ENCODE measurements at places on chromosomes 1 and 21.

DNA sequence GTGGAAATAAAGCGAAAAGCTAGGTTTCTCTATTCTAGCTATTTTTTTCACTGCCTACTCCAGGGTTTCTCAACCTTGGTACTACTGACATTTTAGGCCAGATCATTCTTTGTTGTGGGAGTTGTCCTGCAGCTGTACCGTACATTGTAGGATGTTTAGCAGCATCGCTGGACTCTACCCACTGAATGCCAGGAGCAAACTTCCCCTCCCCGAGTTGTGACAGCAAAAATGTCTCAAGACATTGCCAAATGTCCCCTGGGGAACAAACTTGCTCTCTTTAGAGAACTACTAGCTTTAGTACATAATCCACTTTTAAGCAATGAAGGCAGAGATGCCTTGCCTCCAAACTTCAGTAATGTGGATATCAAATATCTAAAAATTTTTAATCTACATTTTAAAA, 122.8 kb downstream of the PLPPR5 start:
- DNase-seq = no peak

- DNase-seq = no peak
Measured at GRCh38 chr21:32653326-32653901, 41.2 kb upstream of the CFAP298 start.

GRCh38 chr21:46115441-46116188, 17.7 kb downstream of the COL6A2 start:
- no peak for DNase-seq

GRCh38 chr1:235027076-235027861, 101.4 kb downstream of the TOMM20 start:
- DNase-seq = no peak

DNA sequence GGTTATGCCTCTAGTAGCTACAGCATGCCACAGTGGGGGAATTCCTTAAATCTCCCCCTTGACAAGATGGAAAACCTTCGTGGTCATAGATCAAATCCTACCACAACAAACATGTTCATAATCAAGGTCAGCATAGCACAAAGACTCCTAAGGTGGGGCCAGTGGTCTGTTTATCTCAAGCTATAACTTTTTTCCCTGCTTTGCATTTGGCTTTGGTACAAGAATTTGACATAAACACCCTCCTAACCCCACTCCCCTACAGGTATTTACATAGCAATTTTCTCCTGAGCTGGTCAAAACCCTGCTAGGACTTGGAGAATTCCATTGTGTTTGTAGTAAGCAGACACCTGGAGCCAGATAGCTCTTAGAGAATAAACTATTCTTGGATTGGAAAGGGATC, 58.5 kb downstream of the HIVEP3 start:
- DNase-seq = no peak

DNA sequence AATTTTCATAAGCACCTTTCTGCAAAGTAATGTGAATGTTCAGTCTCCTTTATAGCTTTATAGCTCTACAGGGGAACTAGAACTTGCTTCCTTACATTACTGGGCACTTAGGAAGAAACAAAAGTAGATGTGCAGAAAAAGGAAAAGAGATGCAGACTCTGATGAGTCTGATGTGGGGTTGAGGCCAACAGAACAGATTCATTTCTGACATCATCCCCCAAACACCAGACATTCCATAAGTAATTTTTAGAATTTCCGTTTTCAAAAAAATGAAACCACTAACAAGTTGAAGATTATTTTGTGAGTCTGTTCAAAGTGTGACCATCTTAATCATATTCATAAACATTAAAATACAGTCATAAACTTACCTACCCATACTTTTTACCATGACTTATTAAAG, 96.0 kb downstream of the NRIP1 start:
- no peak for DNase-seq

DNA sequence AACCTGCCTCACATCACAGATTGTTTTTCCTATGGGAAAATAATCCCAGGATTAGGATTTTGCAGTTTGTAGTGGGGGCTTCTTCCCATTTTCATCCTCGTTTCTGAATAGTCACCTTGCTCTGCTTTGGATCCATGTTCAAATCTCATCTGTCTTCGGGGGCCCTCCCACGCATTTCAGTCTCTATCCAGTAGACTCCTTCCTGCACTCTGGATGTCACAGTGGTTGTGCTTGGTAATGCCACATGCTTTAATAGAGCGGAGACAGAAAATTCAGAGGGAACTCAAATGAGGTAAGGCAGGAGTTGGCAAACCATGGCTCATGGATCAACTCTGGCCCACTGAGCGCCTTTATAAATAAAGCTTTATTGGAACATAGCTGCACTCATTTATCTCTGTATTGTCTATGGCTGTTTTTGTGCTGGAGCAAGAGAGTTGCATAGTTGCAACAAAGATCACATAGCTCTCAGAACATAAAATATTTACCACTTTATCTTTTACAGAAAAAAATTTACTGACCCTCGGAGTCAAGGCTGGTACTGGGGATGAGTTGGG, 101.0 kb downstream of the SPATA46 start:
- DNase-seq = no peak

- DNase-seq = peak; percentile 10
Measured at GRCh38 chr1:193588311-193589082, 402.1 kb upstream of the B3GALT2 start.

- no peak for DNase-seq
Measured at GRCh38 chr1:62304975-62305374, 14.3 kb downstream of the KANK4 start.

GRCh38 chr1:91201176-91201575, 179.3 kb upstream of the ZNF644 start:
- DNase-seq = no peak

DNA sequence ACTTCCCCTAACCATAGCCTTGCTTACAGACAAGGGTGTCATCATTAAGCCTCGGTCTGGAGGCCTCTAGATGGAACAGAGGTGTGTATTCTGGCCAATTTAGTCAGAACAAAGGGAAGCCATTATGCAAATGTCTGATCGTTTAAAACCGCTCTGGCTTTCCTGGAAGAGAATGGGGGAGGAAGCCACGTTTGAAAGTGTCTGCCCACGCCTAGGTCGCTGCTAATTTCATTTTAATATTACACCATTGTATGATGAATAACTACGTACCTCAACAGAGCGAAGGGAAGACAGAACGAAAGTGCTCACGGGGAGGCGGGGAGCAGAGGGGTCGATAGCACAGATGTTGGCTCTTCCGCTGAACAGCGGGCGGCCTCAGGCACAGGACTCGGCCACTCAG, 41.1 kb upstream of the CSF3R start:
- DNase-seq = no peak

DNA sequence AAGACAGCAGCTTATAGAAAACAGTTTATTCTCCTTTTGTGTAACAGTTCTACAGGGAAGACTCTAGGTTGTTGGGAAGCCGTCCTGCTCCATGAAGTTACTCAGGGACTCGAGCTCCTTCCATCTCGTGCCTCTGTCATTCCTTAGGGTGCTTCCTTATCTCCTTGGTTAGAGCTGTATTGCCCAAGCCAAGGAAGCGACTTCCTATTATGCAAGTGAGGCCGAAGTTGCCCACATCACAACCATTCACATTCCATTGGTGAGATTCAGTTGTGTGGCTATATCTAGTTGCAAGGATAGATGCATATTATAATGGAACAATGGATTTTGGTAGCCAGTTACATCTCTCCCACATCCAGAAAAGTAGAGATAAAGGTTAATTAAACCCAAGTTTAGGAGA, 9.0 kb downstream of the GSTM5 start:
- no peak for DNase-seq

DNA sequence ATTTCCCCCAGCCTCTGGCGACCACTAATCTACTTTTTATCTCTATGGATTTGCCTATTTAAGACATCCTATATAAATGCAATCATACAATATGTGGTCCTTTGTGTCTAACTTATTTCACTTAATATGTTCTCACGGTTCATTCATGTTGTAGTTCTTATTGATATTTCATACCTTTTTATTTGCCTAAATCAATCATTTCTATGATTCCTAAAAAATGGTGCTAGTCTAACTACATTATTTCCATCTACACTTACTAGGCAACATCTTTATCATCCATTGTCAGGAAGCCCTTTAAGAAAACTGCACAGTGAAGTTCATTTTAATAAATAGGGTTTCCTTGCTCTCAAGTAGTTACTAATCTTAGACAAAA, 380 bp upstream of the FBXO28 start:
- DNase-seq = no peak

DNA sequence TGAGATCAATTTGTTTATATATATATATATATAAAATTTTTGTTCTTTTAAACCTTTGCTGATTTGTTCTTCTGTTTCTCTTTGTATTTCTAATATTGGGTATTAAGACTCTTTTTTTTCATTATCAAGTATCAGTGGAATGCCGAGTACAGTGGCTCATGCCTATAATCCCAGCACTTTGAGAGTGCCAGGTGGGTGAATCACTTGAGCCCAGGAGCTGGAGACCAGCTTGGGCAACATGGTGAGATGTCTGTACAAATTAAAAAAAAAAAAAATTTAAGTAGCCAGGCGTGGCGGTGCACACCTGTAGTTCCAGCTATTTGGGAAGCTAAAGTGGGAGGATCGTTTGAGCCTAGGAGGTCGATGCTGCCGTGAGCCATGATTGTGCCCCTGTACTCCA, 67.1 kb downstream of the MAST2 start:
- DNase-seq = no peak

DNA sequence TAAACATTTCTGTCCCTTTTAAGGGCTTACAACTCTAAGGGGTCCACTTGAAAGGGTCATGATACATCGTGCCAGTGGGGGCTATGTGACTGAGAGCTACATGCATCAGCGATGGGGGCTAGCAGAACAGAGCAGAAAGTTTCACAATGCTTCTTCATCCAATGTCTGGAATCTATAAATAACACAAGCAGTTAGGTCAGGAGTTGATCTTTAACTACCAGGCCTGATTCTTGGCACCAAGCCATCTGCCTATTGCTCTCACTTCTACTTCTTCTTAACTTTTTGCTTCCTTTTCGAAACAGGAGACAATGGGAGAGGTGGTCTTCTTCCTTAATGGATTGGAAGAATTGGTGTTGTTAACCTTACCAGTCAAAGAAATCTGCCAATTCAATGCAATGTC, 410.0 kb downstream of the TGFB2 start:
- DNase-seq = no peak

GRCh38 chr1:12477936-12478611, 139.9 kb downstream of the DHRS3 start:
- DNase-seq = peak; percentile 32

GRCh38 chr21:31937303-31937702, 64.5 kb downstream of the HUNK start:
- DNase-seq = no peak

DNA sequence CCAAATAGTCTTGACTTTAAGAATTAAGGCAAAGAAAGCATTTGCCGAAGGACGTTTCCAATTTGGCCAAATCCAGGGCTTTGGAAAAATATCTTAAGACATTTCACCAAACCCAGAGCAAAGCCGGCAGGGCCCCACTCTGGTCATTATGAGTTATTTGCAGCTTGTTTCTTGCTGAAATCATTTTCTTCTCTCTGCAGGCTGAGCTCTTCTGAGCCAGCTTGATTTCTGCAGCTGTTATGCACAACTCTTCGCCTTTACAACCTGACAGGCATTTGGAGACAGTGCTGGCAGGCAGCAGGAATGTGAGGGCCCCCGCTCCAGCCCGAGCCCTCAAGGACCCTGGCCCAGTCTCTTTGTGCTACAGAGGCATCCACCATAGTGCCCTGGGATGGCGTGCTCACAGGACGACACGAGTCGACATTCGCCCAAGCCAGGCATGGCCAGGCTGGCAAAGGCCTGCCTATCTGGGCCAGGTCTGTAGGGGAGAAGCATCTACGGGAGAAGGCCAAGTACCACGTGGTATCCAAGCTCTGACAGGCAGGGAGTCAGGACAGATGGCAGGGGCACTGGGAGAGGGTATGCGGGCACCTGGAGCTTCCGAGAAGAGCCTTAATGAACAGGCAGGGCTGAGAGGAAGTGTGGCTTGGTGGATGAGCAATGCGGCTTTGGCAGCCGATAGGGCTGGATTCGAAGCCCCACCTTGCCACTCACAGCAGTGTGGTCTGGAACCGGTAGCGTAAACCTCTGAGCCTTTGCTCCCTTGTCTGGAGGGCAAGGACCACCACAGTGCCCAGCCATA, 32.3 kb downstream of the SYF2 start:
- no peak for DNase-seq

GRCh38 chr1:147628441-147628840, 41.9 kb downstream of the ACP6 start:
- DNase-seq = no peak

- no peak for DNase-seq
Measured at GRCh38 chr1:115134850-115135480, 45.7 kb upstream of the TSPAN2 start.

- DNase-seq = no peak
Measured at GRCh38 chr1:235057385-235058306, 71.0 kb downstream of the TOMM20 start.

DNA sequence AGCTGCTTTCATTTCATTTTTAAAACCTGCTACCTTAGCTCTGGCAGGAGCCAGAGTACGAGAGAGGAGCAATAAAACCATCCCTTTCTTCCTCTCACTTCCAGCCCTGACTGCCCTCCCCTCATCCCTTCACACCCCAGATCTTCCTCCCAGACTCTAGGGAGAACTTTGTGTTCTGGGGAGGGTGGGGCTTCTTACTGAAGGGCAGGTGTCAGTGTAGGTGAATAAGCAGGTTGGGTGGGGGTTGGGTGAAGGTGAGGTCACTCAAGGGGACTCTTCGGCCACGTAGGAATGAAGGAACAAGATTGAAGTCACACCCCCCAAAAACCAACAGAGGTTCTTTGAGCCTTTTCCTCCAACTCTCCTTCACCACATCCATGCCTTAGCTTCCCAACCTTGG, 88.9 kb downstream of the CD58 start:
- DNase-seq = no peak

Measured in SHP77 treated with DMSO at 0.1 percent for 48 hours (cell line).